Stimulated activated CD4-positive, alpha-beta T cell treated with anti-CD3 and anti-CD28 coated beads, Interleukin-12 subunit alpha, Interleukin-12 subunit beta, amount 100 ng/mL, for 24 hours (primary cell): ENCODE measurements at places on chromosomes 13 and 19.

GRCh38 chr19:16591803-16592556 lies 19.8 kb upstream of the SLC35E1 start:
- DNase-seq: no peak

GRCh38 chr19:13003081-13003480 lies 7.8 kb downstream of the NFIX start:
- DNase-seq: no peak

DNA sequence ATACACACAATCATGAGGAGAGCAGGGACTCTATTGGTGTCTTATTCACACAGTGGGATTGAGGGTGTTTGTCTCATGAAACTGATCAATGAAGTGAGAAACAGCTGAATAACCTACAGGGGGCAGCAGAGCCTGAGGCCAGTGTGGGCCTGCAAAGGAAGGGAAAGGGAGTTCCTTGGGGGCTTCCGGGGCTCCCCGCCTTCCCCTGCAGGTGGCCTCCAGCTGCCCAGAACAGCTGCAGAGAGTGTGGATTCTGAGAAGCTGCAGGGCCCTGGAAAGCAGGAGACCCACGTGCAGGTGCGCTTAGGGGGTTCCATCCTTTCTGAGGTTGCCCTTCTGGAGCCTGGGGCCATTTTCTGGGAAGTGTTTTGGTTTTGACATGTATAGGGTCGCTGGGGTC lies 20.1 kb downstream of the ZNF763 start:
- DNase-seq: no peak

DNA sequence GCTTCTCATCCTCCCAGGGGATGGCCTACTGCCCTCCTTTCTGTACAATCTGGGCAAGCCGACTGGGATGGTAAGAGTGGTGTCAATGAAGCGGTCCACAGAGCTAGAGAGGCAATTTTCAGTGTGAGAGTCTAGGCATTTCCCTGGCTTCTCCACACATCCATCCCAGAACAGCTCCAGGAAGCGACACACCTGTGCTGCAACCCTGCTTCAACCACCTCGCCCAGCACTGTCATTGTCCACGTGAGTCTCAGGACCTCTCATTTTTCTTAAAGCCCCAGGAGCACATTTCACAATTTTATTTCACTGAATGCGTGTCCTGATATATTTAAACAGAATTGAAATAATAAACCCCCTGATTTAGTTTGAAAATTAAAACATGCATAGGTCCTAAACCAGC lies 15.5 kb upstream of the UBL3 start:
- DNase-seq: no peak
